ENCODE measurements at places on chromosomes 5 and 9.

DNA sequence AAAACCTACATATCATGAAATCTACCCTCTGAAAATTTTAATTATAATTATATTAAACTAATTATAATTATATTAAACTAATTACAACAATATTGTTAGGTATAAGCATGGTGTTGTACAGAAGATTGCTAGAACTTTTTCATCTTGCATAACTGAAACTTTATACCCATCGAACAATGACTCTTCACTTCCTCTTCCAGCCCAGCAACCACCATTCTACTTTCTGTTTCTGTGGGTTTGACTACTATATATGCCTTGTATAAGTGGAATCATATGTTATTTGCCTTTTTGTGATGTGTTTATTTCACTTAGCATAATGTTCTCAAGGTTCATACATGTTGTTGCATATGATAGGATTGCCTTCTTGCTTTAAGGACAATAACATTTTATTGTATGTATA, 274.2 kb upstream of the CCNH start:
- DNase-seq: no peak

- no peak for DNase-seq
Measured at GRCh38 chr9:87300915-87301314, 196.8 kb upstream of the DAPK1 start.

- DNase-seq: no peak
Measured at GRCh38 chr5:138033386-138033808, 518 bp upstream of the FAM13B start.

- DNase-seq: no peak
Measured at GRCh38 chr9:112605518-112605917, 112.4 kb downstream of the INIP start.

- DNase-seq: no peak
Measured at GRCh38 chr9:96029722-96030530, 154.4 kb downstream of the ERCC6L2 start.

DNA sequence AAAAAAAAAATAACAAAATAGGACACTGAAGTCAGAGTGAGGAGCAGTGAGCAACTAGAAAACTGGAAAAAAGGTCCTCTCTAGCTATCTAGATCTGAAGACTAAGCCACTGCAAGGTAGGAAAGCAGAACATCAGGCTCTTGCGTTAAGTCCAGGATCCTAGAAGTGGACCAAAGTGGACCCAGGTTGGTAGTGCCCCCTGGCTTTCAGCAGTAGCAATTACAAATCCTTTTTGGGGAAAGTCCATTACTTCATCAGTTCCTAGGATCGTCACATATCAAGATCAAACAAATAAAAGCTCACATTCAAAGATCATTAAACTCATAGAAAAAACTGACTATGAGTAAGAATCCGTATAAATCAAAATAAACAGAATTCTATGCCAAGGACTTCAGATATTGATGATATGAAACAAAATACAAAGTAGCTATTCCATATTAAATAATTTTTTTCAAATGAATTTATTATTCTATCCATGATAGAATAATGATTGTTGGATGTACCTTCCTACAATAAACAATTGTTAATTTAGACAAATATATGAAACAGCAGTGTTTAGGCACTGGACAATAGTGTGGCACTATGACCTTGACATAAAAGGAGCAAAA, 6.5 kb upstream of the RICTOR start:
- DNase-seq: no peak

DNA sequence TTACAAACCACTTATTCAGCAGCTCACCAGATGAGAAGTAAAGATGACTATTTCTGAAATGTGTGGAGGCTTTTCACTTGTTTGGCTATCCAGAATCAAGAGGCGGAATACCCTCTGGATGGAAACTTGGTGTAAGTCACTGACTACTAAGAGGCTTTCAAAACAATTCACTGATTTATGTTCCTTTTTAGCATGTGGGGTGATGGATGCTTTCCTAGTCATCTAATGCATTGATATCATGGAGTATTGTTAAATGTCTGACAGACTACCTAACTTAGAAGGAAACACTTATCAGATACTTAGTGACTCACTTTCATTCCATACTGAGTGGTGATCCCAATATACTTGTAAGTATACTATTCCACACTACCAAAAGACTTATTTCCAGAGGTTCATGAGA, 141.4 kb downstream of the PLK2 start:
- DNase-seq: no peak

DNA sequence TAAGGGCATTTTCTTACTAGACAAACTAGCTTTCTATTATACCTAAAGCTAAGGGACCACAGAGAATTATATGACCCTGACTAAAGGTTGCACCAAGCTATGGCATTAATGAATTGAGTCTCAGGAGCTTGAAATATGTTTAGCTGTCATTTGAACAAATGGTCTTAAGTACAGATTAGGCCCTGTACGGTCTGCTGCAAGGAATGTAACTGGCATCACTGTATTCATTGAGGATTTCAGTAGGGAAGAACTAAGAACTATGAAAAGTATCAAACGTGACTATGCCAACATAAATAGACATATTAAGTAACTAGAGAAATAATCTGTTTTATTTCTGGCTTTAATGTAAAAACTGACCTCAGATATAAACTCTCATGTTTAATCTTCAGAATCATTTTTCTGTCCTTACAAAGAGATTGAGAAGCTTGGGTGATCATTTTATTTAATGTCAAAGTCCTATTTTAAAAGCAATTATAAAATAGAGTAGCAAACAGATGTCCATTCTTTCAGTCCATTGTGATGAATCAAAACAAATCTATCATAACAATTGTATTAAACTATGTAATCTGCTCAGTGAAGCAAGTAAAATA, 845.9 kb downstream of the MAT2B start:
- no peak for DNase-seq

DNA sequence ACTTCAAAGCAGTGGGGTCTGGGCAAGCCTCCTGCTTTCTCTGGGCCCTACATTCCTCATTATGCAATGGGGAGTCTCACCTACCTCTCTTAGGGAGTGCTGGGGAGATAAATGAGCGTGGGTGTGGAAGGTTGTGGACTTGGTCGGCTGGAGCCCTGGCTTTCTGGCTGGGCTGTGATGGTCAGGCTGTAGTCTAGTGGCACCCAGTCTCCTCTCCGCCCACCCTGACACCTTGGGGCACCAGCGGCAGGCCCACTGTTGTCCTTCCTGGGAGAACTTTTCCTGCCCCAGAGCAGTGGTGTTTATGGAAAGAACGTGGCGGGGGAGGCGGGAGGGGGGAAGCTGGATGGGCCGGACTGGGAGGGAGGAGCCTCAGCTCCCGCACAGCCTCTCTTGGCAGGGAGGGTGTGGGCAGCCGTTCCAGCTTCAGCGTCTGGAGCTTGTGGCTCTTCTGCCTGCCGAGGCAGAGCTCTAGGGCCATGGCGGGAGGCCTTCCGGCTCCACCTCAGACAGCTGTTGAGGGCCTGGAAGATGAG, 4.1 kb downstream of the PTGS1 start:
- no peak for DNase-seq

- DNase-seq: no peak
Measured at GRCh38 chr9:1701113-1701512, 314.0 kb upstream of the SMARCA2 start.

DNA sequence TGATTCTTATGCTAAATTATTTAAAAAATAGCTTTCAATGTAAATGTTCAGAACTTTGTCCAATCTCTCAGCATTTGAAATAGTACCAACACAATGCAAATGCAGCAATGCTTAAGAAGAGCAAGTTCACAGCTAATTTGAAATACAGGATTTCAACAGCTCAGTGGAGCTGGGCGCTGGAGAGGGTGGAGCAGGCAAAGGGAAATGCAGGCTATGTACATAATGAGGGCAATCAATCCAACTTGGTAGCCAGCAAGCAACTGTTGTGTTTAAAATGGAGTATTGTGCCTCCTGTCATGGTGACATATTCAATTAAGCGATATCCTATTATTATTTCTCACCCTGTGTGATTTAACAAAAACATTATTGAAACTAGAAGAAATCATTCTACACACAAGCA, 568.8 kb downstream of the PSAT1 start:
- DNase-seq: no peak

DNA sequence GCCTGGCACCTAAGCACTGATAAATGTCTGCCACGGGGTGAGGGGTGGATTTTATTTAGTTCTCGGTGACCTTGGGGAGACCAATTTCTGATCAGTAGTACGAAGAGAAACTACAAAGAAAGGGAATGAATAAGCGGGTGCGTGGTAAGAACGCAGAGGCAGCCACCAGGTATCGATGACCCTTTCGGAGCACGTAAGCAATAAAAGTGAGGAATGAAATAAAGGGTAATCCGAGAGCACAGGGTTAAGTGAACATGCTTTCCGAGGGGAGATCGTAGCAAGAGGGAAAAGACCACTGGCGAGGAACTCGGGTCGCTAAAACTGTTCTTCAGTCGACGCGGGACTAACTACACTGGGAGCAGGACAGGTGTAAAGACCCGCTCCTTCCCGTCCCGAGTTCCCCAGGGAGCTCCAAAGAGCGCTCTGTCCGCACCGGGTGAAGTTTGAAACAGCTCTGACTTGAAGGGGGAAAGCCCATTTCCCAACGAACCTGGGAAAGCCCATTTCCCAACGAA, 1.1 kb downstream of the ELOVL7 start:
- no peak for DNase-seq

GRCh38 chr9:91817493-91818224, 132.4 kb downstream of the ROR2 start:
- DNase-seq: no peak
